Choroid plexus epithelial cell (primary cell): ENCODE measurements at places on chromosomes 4 and X.
A peak's percentile ranks its signal among the peaks of the same experiment; 100 is the strongest.

GRCh38 chr4:23369331-23369730 is 520.5 kb downstream of the PPARGC1A start:
- DNase-seq = no peak

DNA sequence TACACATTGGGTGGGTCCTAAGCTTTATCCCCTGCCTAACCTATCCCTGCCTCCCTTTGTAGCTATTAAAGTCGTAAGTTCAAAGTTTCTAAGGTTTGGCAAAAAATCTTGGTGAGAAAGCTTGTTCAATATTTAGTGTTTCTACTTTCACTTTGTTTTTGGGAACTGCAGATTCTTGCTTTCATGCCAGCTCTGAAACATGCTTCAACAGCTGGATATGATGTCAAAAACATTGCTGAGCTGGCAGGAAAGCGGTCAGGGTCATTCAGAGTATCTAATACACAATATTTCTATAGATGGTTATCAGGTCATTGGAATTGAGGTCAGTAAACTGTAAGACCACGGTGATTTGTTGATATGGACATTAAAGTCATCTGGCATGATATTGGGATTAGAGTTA is 19.7 kb downstream of the CENPI start:
- peak; percentile 69 for DNase-seq

GRCh38 chr4:5156682-5157081 is 105.4 kb downstream of the STK32B start:
- DNase-seq = no peak

DNA sequence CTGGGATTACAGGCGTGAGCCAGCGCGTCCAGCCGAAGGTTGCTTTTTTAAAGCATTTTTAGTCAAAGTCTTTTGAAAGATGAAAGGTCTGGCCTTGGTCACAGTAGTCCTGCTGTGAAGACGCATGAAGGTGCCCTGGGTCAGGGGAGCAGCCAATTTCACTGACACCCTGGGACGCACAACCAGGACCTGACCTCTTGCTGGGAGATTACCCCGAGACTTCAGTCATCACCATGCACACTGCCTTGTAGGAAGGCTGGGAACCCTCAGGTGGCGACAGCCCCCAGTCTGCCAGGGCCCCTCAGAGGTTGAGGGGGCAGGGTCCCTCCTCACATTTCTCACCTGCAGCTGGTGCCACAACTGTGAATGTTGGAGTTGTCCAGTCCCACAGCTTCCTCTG is 53.2 kb downstream of the CPLX1 start:
- no peak for DNase-seq

- peak; percentile 88 for DNase-seq
These were observed 176.7 kb upstream of the FAT1 start for GRCh38 chr4:186900232-186900900.

DNA sequence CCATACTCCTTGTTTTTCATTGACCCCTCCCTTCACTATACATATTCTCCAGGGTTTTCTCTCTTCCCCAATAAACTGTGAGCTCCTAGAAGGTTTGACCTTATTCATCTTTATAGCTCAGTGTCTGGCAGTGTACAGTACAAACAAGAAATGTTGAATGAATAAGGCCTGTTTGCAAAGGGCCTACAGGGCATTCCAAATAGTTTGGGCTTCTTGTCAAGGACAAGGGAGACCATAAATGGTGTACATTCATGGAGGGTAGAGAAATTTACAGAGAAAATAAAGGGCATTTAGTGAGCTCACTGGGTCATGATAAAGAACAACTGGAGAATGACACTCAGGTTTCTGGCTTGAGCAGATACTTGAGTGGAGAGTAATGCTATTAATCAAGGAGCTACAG is 47.5 kb upstream of the EIF1AX start:
- no peak for DNase-seq

DNA sequence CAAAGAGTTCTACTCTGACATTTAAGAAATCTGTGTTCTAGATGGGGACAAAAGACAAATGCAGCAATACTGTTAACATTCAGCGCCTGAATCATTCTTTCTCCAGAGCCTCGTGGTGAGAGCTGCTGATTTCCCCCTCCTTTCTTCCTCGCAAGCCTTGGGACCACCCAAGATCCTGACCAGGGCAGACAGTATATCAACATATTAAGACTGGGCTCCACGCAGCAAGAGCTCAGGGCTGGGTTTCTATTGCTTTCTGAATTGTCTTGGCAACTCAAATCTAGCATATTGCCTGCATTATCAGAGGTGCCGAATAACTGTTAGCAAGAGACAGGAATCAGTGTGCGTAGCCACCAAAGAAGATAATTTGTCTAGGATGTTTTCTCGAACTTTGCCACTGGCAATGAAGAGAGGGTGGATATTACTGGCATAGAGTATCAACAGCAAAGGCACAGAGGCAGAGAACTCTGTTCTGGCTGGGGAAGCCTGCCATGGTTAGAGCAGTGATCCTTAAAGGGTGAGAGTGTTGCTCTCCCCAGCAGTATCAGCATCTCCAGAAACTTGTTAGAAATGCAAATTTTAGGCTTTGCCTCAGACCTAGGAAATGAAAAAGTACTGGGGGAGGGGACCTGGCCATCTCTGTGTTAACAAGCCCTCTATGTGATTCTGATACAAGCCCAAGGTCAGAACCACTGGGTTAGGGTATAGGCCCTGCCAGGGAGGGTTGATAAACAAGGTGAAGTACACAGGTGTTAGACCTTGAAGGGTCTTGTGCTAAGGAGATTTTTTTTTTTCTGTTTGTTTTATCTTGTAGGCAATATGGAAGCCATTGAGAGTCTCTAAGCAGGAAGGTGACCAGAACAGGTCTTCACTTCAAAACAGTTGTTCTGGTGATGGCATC is 46.2 kb upstream of the MID1IP1 start:
- DNase-seq = no peak

GRCh38 chr4:23956601-23957364 is 66.9 kb upstream of the PPARGC1A start:
- DNase-seq = no peak

DNA sequence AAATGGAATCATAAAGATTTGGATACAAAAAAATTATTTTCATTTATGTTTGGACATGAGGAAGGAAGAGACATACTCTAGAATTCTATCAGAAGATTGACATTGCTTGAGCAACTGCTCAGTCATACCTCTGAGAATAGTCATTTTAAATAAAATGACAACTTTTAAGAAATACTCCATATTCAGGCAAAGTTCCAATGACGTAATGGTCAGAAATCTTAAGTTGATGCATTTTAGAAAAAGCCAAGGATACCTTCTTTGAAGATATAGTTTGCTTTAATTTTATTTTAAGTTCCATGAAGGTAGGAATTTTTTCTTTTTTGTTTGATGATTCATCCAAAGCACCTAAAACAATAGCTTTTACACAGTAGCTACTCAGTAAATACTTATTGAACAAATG is 110.3 kb upstream of the ATOH1 start:
- DNase-seq = no peak

DNA sequence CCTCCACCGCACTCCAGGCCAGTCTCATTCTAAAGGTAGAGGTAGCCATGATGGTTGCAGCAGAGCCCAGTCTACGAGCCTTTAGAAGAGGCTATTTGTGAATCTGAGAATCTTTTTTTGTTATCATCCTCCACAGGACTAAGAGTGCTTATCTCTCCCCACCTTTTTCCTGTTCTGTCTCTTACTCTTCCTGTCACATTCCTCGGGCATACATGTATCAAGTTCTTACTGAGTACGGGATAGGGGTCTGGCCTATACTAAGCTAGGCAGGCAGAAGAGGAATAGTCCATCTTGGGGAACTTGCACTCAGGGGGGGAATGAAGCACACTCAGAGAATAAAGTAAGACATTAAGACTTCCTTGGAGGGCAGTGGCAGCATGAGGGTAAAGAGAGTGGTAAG is 25.7 kb downstream of the LAS1L start:
- DNase-seq = no peak

- DNase-seq = no peak
These were observed 158.8 kb downstream of the CAMK2D start for GRCh38 chr4:113602646-113603228.

GRCh38 chrX:3651277-3651676 is 62.2 kb downstream of the PRKX start:
- peak; percentile 58 for DNase-seq

DNA sequence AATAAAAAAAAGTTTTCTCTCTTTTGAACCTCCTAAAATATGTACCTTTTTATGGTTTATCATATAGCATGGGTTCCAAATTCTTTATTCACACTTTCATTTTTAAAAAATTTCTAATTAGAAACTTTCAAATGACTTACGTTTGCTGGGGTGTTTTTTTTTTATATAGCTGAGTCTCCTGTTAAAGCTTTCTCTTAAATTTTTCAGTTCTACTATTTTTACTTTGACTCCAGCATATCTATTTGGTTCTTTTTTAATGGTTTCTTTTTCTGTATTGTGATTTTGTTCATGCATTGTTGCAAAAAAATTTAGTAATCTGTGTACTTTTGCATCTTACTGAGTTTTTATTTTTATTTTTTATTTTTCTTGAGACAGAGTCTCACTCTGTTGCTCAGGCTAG is 22.3 kb downstream of the ZNF718 start:
- no peak for DNase-seq

GRCh38 chr4:845233-845835 is 19.4 kb upstream of the CPLX1 start:
- DNase-seq = peak; percentile 51

DNA sequence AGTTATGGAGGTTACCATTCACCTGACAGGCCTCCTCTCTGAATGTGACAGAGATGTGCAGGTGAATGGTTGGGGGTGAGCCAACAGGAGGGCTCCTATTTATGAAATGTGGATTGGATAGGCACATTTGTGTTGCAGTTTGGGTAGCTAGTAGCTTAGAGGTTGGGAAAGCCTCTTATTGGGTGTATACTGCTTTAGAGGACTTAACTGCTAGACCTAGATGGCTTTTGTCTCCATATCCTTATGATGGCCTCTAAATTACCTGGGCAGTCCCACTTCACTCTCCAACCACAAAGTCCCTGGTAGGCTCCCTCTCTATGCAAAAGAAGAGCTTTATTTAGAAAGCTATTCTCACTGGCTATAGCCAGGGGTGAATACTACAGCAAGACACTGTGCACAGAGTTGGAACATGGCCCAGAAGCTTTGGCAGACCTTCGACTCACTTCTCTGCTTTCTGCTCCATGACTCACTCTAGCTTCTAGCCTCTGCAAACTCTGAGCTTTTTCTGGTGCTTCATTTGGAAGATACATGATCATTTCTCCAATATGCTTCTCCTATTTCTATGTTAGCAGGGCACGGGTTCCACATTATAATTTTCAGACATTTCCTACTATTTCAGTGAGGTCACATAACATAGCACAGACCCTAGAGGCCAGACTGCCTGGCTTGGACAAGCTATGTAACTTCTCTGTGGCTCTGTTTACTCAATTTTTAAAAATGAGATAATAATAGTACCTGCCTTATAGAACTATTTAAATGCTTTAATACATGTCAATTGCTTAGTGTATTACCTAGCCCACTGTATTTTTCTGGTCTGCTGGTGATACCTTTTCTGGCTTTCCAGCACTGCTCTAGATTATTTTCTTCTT is 6.0 kb upstream of the VGLL1 start:
- peak; percentile 94 for DNase-seq

DNA sequence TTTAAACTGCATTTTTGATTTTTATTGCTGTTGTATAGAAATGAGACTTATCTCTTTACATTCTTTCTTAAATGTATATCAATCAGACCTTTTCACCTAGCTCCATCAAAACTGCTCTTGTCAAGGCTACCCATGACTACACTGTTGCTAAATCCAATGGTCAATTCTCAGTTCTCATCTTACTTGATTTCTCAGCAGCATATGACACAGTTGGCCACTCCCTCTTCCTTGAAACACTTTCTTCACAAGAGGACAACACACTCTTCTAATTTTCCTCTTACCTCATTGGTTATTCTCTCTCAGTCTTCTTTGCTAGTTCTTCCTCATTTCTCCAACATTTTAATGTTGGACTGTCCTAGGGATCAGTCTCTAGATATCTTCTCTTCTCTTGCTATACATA is 94.1 kb upstream of the CITED1 start:
- DNase-seq = peak; percentile 3

- no peak for DNase-seq
These were observed 236.5 kb downstream of the PARM1 start for GRCh38 chr4:75169427-75169826.

DNA sequence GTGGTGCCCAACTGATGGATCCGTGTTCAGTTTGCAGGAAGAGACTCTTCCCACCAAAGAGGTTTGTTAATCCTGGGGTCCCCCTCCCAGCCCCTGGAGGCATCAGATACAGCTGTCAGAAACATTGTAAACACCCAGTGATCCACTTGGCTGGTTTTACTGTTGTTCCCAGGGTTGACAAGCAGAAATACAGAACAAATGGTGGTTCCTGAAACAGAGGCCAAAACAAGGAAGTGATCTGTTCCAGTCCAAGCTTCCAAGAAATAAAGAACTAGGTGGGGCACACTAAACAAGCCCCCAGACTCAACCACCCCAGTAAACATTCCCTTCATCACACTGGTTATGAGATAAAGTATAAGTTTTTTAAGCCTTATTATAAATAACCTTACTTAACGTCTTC is 1.4 kb downstream of the TMLHE start:
- DNase-seq = no peak

DNA sequence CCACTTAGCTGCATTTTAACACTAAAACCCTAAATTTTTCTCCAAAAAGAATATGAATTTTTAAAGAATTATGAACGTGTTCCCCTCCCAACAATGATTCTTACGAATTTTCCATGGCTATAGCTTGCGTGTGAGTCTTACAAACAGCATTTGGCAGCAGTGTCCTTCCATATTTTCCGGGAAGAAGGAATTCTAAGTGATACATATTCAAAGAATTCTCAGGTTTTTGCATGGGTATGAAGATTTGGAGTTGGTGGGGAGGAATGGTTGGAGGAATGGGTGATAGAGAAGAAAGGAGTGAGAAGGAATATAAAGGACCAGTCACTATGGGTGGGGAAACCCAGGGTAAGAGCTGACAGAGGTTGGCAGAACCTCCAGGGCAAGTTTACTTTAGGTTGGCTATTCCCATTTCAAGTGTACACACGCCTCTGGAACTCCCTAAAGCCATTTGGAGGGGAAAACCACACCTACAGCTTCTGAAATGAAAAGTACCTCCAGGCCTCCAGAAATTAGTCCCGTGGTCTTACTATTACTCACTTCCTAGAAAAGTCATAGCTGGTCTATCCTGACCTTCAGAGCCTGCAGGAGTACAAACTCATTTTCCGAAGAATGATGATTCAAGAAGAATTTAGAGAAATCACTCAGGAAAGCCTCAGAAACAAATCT is 420.8 kb upstream of the DIPK2B start:
- peak; percentile 75 for DNase-seq

DNA sequence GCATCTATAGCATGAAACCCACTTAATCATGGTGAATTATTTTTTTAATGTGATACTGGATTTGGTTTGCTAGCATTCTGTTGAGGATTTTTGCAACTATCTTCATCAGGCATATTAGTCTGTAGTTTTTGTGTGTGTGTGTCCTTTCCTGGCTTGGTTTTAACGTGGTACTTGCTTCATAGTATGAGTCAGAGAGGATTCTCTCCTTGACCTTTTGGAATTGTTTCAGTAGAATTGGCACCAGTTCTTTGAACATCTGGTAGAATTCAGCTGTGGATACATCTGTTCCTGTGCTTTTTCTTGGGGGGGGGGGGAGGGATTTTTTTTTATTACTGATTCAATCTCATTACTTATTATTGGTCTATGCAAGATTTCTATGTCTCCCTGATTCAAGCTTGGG is 232.0 kb upstream of the KLF8 start:
- DNase-seq = peak; percentile 1

- peak; percentile 68 for DNase-seq
These were observed 1673.4 kb upstream of the PCDH7 start for GRCh38 chr4:29046781-29047180.

GRCh38 chrX:2492531-2493218 is 8.1 kb downstream of the DHRSX start:
- no peak for DNase-seq
